ENCODE measurements at places on chromosomes 5 and 9. TPM values are rescaled to one million over a fixed set of nuclear protein-coding genes. Genes with fewer than 3 reads are reported as not detected.

The CCDC171 gene
- not detected for polyA plus RNA-seq

The TUBB4B gene
- polyA plus RNA-seq, result 60.8 TPM

The PCDHGB6 gene
- 1.9 TPM for polyA plus RNA-seq

The EXOSC3 gene
- 26.2 TPM for polyA plus RNA-seq

The ACTBL2 gene
- not detected for polyA plus RNA-seq

The GPR21 gene
- polyA plus RNA-seq, result not detected

The RASGRF2 gene
- 3.8 TPM for polyA plus RNA-seq

The TMEM174 gene
- polyA plus RNA-seq, result not detected

DNA sequence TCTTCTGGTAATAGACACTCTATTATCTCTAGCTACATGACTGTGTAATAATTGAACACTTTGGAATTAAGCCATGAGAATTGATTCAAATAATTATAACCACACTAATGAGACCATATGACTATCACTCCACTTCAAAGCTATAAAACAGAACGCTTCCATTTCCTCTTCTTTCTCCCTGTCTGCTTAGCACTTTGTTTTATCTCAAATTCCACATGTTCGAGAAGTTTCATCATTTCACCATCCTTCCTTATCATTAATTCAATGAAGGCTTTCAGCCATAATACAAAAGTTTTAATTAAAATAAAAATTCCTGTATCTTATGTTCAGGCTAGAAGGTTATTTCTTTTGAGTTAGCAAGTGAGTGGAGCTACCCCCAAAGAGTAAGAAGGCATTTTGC lies 7.4 kb upstream of the DCTN4 start:
- no peak for DNase-seq

DNA sequence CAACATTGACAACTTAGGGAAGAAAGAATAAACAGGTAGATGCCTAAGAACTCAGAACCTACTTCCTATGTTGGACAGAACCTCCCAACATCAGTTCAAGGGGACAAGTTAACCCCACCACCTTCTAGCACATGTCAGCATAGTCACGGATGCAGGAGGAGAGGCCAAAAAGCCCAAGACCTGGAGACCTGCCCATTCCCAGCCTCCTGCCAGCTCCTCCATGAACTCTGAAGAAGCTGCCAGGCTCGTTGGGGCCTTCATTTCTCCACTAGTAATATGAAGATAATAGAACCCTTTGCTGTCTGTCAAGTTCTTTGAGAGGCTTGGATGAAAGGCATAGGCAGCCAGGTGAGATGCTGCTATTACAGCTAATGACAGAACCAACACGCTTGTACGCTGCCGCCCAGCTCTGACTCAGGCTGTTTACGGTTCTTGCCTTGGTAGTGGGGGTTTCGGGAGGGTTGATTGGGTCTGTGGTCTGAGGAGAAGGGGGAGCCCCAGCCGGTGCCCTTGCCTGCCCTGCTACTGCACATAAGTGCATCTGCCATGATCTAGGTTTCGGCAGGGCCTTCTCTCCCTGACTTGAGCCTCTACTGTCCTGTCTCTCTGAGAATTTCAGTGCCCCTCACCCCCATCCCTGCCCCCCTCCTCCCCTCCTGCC lies 82.2 kb downstream of the NRG2 start:
- DNase-seq, result no peak

- DNase-seq, result no peak
Measured at GRCh38 chr9:36690412-36691168, 117.9 kb downstream of the MELK start.

DNA sequence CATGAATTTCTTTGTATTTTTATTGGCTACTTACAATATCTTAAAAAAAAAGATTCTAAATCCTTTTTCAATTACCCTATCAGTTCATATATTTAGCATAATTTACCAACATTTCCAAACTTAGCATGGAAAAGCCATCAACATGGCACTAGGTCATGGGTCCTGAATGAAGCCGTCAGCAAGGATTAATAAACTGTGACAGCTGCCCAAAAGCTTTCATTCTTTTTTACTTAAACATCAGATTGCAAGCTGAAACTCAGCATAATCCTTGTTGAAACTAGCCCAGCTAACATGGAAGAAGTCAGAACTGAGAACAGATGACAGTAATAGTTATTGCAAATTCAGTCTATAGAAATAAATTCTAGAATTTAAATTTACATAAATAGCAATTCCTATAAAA lies 209.8 kb downstream of the ADAMTS6 start:
- no peak for DNase-seq

- DNase-seq, result no peak
Measured at GRCh38 chr9:68562461-68562860, 21.8 kb upstream of the TMEM252 start.

GRCh38 chr5:139808481-139809330 lies 13.1 kb downstream of the PSD2 start:
- DNase-seq, result peak; percentile 36

DNA sequence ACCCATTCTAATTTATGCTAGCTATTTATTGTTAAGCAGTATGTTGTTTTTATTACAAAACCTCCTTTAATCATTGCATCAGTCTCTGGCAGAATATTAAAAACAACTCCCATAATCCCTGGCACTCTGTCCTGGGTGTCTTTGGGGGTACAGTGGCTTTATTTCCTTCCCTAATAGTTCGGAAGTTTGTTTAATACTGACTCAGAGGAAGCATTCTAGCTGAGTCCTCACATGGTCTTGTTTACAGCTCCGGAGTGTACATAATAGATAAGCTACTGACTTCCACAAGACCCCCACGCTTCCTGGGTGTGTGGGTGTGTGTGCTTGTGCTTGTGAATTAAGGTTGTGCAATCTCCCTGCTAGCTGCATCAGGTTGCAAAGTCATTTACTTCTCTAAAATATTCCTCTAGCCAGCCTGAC lies 149.8 kb upstream of the CDKN2B start:
- DNase-seq, result no peak

DNA sequence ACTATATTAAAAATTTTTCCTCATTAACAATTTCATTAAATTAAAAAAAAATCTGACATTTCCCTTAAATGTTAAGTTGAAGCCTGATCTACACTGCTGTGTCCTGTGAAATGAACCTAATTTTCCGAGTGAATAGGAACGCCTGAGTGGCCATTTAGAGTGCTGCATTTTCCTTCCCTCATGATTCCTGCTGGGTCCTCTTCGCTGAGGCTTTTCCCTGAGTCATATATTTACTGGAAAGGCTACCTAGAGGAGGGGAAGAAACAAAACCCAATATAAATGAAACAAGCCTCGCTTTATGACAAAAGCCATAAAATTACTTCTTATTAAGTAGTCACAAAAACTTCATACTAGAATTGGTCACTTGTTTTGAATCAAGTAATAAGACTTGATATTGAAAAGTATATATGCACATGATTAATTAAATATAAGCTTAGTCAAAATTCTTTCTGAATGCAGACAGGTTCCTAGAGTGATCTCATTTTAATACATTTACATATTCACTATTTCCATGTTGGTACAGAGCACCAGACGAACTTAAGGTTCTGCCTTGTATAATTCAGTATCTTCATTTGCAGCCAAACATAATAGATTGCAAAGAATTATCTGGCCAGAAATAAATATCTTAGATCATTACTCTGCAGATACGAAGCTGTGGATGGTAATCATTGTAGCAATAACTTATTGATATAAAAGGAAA lies 6.3 kb upstream of the ISCA1 start:
- DNase-seq, result no peak

DNA sequence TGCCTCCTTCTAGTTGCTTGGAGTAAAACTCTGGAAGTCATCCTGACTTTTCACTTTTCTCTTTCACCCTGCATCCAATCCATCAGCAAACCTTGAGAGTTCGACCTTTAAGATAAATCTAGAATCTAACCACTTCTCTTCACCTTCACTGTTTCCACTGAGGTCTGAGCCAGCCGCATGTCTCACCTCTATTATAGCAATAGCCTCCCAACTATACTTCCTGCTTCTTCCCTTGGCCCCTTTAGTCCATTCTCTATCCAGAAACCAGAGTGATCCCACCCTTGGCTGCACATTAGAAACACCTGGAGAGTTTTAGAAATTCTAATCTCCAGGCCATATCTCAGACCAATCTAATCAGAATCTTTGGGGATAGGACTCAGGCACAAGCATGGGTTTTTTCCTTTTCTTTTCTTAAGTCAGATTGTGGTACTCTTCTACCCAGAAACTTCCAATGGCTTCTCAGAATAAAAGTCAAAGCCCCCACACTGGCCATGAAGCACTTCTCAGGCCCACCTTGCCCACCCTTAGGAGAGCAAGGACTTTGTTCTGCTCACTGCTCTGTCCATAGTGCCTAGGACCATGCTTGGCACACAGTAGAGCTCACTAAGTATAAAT lies 33.1 kb downstream of the MFAP3 start:
- no peak for DNase-seq

DNA sequence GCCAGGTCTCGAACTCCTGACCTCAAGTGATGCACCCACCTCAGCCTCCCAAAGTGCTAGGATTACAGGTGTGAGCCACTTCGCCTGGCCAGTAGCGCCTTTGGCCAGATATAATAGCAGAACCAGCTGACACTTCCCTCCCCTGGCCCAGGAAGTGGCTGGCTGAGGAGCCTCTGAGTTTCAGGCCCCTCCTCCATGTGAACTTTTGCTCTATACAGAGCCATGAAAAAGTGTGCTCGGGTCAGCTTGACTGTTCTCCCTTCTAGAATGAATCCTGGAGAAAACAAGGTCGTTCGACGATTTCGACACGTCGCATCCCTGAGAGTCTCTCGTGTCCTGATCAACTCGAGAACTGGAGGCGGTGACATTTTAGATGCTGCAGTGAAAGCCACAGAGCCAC lies 8.6 kb upstream of the ZDHHC12 start:
- DNase-seq, result no peak

- peak; percentile 69 for DNase-seq
Measured at GRCh38 chr5:141326088-141326854, 4.0 kb upstream of the PCDHGA1 start.

DNA sequence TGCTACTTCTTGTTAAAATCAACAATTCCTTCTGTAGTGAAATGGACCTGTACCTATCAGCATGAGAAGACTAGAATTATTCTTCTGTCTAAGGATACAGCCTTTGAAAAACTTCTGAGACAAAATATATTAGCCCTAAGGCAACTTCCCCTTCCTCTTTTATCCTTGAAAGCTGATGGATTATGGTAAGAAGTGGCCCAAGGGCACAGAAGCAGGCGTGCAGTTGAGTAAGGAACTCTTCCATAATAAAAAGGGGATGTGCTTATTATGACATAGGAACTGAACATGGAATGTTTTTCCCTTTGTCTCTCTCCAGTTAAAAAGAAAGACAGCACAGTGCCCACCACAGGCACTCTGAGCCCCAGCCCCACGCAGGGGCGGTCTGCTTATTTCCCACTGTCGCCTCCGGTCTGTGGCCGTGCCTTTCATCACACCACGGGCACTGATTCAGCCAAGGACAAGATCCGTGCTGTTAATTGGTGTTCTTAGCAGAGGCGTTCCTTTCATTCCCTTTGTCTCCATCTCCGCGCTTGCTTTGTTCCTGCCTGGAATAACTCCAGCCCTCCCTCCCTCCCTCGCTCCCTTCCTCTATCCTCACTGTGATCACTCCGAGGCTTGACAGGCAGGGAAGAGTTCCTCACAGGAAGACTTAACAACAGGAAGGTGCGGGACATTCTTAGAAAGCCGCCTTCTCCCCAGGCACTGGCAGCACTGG lies 135.9 kb upstream of the OTULINL start:
- DNase-seq, result no peak

GRCh38 chr5:116626945-116627679 lies 52.5 kb upstream of the SEMA6A start:
- DNase-seq, result no peak

DNA sequence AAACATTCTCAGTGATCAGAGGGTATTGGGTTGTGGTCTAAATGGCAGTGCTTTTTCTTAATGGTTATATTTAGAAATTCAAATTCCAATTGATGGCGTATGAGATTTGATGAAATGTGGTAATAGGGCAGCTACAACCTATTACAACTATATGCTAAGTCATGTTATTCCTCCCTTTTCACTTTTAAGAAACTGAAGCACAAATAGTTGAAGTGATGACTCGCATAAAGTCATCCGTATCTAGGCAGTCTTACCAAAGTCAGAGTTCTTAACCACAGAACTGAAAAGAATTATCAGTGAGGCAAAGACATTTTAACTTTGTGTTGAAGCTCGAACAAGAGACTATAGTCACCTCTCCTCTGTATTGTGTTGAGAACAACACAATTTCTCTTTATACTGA lies 28.2 kb downstream of the C9orf152 start:
- no peak for DNase-seq

DNA sequence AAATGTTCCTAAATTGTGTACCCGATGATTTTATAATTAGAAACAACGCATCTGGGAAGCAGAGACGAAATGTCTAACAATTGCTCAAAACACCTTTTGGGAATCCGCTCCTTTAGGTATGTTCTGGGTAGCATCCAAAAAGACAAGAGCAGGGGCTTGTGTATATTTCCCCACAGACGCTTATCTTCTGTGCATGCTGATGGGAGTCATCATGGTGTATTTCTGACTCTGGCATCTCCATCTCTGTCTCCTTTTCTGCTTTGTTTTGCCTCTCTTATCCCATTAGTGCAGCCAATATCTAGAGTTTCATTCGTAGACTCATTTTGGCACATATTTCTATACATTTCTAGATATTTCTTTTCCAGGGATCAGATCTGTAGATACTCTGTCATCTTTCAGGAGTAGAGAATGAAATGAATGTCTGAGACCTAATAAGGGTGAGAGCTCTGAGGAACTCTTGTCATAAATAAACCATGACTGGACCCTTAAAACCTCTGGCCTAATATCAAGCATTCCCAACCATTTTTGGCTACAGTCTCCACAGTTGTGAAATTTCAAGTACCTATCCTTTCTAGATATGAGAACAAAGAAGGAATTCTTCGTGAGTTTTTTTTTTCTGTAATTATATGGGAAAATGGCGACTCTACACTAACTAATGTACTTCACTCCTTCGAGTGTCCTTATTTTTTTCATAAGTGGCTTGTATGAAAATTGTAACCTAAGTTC lies 508.2 kb downstream of the ACTL7B start:
- DNase-seq, result no peak

DNA sequence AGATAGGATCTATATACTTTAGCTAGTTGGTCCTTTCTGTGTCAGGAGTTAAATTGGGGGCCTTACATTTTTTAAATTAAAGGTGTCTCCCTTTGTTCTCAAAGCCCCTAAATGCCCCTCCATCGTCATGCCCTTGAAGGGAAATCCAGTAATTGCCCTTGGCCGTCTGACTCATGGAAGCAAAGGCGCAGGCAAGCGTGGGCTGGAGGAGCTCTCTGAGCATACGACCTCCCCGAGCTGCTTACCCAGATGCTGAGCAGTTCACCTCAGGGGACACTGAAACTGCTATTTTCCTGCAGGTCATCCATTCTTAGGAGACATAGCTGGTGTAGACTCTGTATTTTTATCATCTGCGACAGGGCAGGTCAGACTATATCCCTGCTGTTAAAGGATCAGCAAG lies 23.0 kb downstream of the PCSK1 start:
- DNase-seq, result no peak
